ENCODE measurements at places on chromosomes 5 and 9.

GRCh38 chr9:112198646-112199045 is 23.5 kb upstream of the SUSD1 start:
- no peak for DNase-seq

GRCh38 chr5:45385321-45386058 is 310.7 kb downstream of the HCN1 start:
- DNase-seq: no peak

- DNase-seq: no peak
Observed at GRCh38 chr5:37831821-37832534, 7.9 kb downstream of the GDNF start.

- DNase-seq: no peak
Observed at GRCh38 chr9:123268199-123268464, 254 bp downstream of the STRBP start.

- peak; percentile 25 for DNase-seq
Observed at GRCh38 chr5:969408-969839, 39.2 kb upstream of the NKD2 start.
